ENCODE measurements at places on chromosomes 1 and 21.

GRCh38 chr1:201552941-201553351 is 14.0 kb downstream of the NAV1 start:
- peak; percentile 29 for DNase-seq

DNA sequence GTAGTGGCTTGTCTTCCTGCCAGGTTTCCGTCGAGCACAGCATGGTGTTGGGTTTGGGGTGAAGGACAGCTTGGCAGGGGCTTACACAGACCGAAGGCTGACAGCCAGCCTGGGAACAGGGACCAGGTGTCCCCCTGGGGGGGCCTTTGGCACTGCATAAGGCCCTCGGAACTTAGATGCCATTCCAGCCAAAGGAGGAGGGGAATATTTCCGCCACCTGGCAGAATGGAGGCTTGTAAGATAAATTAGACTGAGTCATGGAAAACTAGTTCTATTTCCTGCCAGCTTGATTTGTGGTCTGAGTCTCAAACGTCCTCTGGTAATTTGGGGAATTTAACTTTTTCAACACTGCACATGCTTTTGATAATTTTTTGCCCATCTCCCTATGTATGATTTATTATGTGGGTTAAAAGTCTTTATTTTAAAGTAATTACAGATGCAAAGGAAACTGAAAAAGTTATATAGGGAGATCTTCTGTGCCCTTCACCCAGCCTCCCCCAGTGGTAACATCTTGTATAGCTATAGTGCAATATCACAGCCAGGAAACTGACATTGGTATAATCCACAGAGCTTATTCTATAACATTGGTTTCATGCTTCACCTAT is 11.5 kb upstream of the TMEM51 start:
- DNase-seq = peak; percentile 94

DNA sequence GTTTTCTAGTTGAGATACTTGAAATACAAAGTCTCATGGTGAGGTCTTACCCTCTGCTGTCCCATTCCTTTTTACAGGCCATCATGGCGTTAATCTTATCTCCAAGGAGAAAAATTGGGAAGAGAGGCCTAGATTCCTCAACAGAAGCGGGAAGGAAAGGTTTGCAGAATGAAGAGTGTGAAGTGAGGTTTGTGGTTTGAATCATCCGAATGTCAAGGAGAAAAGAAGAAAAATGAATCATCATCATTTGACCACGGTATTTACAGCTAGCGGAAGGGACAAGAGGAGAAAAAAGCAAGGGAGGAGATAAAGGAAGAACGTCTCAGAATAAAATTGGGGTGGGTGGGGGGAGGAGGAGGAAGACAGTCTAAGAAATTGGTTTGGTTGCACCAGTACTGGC is 935 bp upstream of the COG2 start:
- no peak for DNase-seq

- peak; percentile 65 for DNase-seq
Measured at GRCh38 chr21:36966066-36966820, at the start of gene HLCS. Gene HLCS, minus strand, starts transcription at chr21:36966669. Its CDS starts 31 bp downstream, at chr21:36966638.

GRCh38 chr1:98559291-98559690 is 102.2 kb upstream of the SNX7 start:
- DNase-seq = no peak

- no peak for DNase-seq
Measured at GRCh38 chr21:45086337-45086958, 12.1 kb downstream of the ADARB1 start.

GRCh38 chr1:166808952-166809351 is 30.3 kb upstream of the POGK start:
- DNase-seq = no peak

GRCh38 chr1:98405581-98406074 is 255.9 kb upstream of the SNX7 start:
- DNase-seq = no peak

DNA sequence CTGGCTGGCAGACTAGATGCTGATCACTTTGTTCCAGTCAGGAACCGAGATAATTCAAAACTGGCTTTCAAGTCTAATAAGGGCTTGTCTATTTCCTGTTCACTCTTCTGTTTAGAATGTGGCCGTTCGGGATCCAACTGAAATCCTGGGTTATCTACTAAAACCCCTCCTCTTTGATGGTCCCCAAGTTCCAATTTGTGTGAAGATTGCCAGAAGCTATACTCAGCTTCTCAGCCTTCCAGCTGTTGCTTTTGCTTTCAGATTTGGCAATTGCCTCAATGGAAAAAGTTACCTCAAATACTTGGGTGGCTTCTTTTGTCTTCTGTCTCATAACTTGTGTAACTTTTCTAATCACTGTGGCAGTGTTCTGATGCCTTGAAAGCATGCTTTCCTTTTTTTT is 43.7 kb downstream of the BTBD8 start:
- no peak for DNase-seq

- DNase-seq = no peak
Measured at GRCh38 chr1:116765962-116766361, 11.7 kb downstream of the CD2 start.

- DNase-seq = no peak
Measured at GRCh38 chr1:51061231-51061918, 40.7 kb upstream of the C1orf185 start.

DNA sequence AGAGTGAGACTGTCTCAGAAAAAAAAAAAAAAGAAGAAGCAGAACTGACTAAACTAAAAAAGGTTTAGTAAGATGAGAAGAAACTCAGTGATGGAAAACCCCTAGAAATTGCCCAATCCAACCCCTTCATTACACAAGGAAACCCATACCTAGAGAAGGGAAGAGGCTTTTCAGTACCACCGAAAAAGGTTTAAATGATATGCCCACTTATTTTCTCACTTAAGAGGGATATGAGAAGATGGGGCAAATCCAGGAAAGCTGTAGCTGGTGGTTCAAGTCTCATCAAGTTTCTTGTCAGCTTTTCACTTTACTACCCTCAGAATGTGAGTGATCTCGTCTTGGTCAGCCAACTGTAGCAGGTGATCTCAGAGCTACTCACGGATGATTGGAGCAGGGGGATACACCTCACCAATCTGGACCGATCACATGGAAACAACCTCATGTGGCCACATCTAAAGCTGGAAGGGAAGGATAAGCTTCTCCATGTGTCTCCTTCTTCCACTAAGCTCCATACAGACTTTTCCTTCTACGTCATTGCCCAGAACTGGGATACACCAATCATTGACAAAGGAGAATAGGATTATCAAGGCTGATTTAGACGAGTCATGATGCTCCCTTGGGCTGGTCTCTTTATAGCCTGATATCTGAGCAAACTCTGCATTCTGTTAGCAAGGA is 126.7 kb upstream of the POU3F1 start:
- DNase-seq = no peak

DNA sequence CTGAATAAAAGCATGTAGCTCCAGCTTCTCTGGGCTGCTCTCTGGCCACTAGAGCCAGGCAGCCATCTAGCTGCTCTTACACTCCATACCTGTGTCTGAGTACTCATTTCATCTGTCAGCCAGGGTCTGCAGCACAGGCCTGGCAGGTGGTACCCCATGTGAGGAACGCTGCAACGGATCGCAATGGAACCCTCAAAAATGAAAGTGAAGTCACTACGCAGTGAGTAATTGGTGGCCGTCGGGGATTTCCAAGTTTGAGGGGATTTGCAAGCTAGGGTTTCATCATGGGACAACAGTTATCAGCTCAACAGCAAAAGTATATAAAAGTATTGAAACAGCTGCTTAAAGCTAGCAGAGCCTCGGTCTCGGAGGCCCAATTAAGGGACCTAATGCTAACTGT is 186.7 kb downstream of the HFM1 start:
- no peak for DNase-seq

DNA sequence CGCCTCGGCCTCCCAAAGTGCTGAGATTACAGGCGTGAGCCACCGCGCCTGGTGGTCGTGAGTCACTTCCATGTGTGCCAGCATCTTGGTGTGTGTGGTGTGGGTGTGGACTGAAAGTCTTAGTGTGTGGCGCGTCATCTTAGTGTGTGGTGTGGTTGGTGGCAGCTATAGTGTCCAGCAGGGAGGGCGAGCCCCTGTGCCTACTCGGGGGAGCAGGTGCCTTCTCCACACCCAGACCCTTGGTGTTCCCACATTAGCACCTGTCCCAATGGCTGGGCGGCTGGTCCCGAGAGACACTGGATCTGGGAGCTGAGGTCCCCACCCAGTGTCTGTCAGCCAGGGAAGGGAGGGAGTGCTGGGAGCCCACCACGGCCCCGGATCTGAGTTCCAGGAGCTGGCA is 2.8 kb downstream of the SCNN1D start:
- no peak for DNase-seq

GRCh38 chr21:37874904-37875780 is 41.1 kb downstream of the KCNJ6 start:
- no peak for DNase-seq

DNA sequence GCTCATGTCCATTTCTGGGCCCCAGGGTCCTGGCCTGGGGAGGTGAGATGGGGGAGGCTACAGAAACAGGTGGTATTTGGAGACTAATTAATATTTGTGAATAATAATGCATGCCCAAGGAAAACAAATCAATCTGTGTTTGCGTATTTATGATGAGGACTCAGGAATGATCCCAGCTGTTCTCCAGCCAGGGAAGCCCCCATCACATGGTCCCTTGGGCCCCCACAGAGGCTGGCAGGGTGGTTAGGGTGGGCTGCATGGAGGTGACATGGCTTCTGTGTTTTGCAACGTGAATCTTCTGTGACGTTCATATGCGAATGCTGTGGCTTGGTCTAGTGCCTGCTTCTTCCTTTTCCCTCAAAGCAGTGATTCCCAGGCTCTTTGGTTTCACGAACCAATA is 10.5 kb downstream of the PTPRF start:
- DNase-seq = no peak

DNA sequence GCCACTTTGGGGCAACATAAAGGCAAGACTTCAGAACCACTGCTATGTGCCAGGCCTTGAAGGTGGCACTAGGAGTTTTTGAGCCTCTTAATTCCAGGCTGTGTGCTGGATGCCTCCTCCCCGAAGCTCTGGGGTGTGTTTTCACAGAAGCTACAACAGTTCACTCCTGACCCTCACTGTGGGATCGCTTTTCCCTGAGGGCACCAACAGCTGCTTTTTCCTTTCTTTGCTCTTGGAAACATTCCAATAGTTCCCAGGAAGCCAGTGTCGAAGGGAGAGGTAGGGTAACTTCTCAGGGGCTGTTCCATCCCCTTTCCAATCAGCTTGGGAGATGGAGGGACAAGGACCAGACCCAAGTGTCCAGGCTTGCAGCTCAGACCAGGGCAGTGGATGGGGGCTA is 153.4 kb downstream of the C1orf94 start:
- DNase-seq = peak; percentile 73

DNA sequence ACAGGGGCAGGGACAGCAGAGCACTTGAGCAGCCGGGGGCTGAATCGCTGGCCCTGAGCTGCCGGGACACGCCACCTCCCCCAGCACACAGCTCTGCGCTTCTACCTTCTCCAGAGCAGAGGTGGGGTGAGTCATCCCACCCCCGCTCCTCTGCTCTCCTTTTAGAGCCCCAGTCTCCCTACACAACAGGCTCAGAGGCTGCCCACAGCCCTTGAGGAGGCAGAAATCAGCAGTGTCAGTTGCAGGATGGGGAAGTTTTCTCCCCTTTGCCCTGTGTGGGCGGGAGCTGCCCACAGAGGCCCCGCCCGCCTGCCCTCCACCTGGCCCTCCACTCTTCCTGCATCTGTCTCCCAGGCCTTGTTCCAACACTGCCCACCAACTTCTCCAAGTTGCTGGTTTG is 94.6 kb downstream of the STUM start:
- no peak for DNase-seq

DNA sequence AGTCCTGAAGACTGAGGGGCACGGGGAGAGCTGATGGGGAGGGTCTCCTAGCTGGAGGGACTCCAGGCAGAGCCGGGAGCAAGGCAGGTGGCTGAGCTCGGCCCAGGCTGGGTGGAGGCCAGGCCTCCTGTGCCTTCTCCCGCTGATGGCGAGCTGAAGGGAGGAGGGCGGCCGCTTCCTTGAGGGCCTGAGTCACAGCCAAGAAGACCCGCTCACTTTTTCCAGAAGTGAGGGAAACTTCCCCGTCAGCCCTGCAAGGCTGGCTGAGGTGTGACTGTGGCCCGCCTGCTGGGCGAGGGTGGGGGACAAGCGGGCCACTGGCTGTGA is 1.7 kb upstream of the VWA1 start:
- DNase-seq = no peak

DNA sequence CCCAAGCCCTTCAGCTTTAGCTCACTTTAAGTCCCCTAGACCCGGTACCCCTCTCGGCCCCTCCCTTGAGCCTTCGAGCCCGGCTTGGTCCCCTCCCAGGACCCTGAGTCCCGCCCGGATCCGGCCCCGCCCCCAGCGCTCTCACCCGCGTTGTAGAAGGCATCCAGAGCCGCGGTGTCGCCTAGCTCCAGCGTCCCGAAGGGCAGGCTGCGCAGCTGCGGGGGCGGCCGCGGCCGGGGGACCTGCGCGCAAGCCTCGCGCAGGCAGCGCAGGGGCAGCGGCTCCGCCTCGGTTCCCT is 699 bp downstream of the MAP3K6 start:
- peak; percentile 49 for DNase-seq

DNA sequence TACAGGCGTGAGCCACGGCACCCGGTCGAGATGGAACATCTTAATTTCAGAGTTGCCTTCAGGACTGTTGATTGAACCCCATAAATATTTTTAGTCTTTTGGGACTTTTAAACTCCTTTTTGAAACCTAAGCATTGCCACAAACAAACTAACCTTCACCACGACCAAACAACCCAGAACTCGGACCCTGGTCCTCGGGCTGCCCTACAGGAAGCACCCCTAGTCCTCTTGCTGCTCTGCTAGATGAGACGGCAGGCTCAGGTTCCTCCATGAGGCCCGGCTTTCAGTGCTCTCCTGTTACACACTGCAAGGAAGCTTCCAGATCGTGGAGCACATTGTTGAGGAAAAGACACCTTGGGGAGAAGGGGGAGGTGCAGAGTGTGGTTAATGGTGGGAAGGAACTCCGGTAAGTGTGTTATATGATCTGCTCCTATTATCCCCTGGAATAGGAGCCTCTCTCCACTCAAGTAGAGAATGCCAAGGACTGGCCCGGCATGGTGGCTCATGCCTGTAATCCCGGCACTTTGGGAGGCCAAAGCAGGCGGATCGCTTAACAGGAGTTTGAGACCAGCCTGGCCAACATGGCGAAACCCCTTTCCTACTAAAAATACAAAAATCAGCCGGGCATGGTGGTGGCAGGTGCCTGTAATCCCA is 5.7 kb downstream of the EPHX1 start:
- DNase-seq = no peak

- no peak for DNase-seq
Measured at GRCh38 chr1:4745560-4745959, 91.2 kb downstream of the AJAP1 start.

DNA sequence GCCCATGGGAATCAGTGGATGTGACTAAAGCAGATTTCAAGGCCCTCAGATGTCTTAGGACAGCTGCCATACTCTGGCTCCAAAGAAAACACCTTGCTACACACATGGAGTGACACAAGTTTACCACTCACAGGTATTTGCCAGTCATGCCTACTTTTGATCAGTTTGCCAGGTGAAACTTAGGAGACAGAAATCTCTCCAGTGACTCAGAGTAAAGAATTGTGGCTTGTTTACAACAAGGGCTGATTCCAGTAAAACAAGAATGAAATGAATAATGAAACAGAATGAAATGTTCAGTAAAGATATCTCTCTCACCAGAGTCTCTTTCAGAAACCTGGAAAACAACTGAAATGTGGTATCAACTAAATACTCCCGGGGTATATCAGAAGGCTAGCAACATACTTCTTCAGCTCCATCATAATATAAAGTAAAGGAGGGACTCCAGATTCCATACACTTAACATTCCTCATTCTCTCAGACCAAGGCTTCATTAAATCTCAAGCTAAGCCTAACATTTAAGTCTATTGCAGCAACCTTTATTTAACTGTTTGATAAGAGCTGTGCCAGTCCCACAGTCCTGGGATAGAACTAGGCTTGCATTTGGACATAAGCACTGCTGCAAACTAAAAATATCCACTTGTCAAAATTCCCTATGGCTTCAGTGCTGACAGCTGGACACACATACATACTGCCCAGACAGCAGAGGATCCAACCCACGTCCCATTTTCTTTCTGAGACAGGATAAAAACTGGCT is 143.3 kb downstream of the SIPA1L2 start:
- DNase-seq = no peak

Data from COR-L47 (cell line).